ENCODE measurements at places on chromosomes 1 and 21.

DNA sequence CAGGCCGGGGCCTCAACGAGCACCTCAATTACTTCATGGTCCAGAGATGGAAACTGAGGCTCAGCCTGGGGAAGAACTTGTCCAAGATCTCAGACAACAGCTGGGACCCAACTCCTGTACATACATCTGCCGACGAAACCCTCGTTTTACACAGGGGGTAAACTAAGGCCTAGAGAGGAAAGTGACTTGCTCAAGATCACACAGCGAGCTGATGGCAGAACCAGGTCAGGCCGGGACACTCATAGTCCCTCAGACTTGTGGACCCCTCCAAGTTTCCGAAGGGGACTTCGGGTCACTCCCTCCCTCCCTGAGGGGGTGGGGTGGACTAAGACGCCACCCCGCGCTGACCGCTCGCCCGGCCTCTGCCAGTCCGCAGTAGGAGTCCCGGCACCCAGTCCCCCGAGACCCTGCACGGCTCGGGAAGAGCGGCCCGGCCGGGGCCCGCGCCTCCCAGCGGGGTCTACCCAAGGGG, 430 bp downstream of the WASF2 start:
- peak; percentile 31 for DNase-seq

- no peak for DNase-seq
Measured at GRCh38 chr1:68704800-68705443, 208.0 kb upstream of the DEPDC1 start.

DNA sequence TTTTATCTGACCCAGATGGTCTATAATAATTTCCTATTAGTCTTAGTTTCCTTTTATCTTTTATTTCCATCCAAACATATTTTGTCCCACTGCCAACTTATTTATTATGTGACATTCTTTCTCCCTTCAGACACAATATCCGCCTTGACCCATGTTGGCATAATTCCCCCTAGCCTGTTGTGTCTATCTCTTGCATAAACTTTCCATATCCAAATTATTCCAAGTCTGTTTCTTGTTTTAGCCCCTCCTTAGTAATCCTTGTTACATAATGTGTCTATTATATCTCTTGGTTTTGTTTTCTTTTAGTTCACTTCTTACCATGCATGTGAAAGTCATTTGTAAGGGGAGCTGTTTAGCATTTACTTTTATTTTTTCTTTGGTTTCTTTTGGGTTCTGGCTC, 81.6 kb upstream of the CACHD1 start:
- DNase-seq: no peak

GRCh38 chr1:82565546-82565945, 764.8 kb downstream of the ADGRL2 start:
- peak; percentile 89 for DNase-seq

DNA sequence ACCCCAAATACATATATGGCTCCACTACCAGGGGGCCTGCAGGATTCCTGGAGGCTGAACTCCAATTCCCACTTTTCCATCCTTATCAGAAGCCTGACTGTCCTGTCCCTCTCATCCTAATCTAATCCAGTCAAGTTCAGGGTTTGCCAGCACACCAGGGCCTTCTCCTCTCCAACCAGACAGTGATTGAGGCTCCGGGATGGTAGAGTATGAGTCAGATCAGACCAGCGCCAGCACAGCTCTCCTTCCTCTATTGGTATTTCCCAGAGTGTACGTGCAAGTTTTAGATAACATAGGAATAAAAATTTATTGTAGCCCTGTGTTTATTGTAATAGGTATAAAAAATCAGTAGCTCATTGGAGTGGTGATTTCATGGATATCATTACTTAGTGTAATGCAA, 24.5 kb upstream of the RCSD1 start:
- no peak for DNase-seq

GRCh38 chr1:113199760-113200455, 126.9 kb downstream of the LRIG2 start:
- no peak for DNase-seq

DNA sequence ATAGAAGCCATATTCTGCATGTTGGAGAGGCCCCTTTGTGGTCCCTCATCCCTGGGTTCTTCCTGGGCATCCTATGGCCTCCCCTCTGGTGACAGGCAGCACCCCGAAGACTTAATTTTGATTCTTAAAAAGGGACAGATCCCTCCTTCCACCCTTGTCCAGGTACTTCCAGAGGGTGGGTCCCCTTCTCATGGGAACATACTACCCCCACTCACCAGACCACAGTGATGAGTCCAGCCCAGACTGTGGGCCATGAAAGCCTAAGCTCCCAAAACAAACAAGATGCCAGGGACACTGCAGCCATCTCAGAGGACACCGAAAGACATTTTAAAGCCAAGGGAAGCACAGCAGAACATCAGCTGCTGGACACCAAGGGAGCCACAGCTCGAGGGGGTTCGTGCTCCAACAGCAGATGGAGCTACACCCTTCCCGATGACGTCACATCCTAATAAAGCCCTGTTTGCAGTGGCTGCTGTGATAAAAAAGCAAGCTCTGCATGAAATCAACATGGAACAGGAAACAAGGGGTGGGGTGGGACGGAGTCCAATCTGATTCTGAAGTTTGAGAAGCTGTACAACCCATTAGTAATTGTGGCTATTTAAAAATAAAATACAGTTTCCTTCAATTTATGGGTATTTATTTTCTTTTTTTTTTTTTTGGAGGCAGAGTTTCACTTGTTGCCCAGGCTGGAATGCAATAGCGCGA, 32.4 kb downstream of the GNB1 start:
- peak; percentile 82 for DNase-seq

DNA sequence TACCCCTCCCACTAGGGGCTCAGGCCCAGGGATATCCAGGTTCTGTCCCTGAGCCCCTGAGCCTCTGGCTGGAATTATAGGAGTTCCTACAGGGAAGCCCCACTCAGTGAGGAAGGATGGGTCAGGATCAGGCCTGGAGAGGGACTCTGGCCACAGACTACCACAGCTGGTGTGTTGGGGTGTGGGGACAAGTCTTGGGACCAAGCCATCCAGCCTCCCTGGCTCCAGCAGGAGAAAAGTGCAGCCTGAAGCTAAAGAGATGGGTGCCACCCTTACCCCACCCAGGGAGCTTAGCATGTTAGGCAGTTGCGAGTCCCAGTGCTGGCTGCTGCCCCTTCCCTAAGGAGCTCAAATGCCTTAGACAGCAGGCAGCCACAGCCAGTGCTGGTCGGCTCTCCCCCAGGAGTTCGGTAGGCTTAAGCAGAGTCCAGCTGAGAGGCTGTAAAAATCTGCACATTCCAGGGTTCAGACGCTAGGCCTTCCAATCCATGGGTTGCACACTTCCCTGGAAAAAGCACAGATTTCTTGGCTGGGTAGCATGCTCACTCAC, 96.2 kb upstream of the CYYR1 start:
- no peak for DNase-seq

DNA sequence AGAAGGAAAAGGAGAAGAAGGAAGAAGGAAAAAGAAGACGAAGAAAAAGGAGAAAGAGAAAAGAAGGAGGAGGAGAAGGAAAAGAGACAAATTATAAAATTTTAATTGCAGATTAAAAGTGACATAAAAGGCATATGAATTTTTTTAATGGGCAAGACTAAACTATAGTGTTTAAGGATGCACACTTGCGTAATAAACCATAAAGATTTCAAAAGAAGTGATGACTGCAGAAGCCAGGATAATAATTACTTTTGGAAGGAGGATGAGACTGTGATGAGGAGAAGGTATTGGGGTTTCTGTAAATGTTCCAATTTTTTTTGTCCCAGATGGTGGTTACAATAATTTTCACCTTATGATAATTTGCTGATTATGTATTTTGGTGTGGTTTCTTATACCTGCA, 243.1 kb upstream of the PKN2 start:
- DNase-seq: no peak

- DNase-seq: no peak
Measured at GRCh38 chr1:54705153-54705552, 10.5 kb upstream of the TTC4 start.

- DNase-seq: no peak
Measured at GRCh38 chr1:99236756-99237155, 27.5 kb upstream of the PLPPR4 start.

DNA sequence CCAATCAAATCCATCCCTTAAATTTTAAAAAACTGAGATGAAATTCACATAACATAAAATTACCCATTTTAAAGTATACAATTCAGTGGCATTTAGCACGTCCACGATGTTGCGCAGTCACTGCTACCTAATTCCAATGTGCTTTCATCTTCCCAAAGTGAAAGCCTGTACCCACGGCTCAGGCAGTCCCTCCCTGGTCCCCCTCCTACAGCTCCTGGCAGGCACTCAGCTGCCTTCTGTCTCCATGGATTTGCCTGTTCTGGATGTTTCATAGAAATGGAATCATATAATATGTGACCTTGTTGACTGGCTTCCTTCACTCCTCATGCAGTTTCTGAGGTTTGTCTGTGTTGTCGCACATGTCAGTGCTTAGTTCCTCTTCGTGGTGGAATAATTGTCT, 386.3 kb downstream of the CAMTA1 start:
- DNase-seq: no peak

GRCh38 chr1:218982482-218982881, 191.2 kb upstream of the LYPLAL1 start:
- DNase-seq: no peak

- DNase-seq: no peak
Measured at GRCh38 chr21:46594276-46594675, 10.6 kb downstream of the S100B start.

DNA sequence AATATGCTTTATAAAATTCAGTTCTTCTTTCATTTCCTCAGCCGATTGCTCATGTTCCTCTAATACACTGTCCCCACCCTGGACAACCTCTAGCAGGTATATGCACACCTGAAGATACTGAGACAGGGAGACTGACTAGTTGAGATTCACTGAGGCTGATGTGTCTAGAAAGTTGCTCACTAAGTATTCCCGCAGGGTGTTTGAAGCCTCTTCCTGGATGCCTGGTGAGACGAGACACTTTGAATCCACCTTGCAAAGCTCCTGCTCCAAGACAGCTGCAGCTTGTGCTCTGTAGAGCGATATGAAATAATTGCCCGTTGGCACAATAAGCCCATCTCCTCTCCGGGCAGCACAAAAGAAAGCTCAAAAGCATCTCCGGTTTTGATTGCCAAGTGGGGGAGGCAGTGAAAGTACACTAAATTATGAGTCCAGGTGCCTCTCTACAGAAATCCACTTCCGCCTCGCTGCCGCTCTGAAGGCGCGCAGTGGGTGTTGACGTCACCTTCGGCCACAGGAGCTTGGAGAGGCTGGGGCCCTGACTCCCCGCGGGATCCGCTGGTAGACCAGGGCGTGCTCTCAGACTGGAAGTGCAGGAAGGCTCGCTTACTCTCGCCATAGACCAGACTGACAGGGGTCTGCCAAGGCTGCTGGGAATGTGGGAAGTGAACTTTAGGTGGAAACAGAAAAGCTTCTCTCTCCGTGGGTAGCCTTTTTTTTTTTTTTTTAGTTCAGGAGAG, 46.3 kb downstream of the GPA33 start:
- peak; percentile 18 for DNase-seq

GRCh38 chr1:70745199-70745598, 302.4 kb downstream of the PTGER3 start:
- peak; percentile 5 for DNase-seq

DNA sequence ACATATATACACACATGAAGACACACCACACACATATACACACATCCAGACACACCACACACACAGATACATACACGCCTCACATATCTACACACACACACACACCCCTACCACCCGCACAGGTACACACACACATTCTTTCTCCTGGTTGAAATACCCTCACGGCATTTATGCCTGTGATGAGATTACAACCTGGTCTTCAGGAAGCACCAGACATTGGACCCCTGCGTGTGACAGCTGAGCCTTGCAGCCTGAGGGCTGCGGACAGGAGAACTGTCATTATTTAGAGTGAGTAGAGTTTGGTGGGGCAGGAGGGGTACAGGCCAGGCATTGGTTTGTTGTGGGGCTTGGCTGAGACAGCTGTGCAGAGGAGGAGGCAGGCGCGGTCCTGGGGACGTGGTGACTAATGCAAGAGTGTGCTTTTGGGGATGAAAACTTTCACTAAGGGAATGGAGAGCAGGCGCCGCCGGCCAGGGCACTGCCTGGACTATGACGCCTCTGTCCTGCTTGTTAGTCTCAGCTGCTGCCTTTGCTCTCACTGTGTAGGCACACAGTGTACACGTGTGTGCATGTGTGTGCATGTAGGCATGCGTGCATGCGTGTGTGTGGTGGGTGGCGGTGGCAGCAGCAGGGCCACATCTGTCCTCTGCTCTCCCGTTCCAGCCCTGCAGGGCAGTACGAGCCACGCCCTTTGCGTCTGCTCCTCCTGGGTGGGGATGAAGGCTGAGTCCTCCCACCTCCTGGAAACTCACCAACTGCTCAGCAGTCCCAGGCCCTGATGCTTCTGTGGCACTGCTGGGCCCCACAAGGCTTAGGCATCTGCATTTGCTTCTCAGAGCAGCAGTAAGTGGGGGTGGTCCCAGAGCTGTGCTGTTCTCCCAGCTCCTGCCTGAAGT, 57.6 kb downstream of the SPSB1 start:
- DNase-seq: peak; percentile 38

DNA sequence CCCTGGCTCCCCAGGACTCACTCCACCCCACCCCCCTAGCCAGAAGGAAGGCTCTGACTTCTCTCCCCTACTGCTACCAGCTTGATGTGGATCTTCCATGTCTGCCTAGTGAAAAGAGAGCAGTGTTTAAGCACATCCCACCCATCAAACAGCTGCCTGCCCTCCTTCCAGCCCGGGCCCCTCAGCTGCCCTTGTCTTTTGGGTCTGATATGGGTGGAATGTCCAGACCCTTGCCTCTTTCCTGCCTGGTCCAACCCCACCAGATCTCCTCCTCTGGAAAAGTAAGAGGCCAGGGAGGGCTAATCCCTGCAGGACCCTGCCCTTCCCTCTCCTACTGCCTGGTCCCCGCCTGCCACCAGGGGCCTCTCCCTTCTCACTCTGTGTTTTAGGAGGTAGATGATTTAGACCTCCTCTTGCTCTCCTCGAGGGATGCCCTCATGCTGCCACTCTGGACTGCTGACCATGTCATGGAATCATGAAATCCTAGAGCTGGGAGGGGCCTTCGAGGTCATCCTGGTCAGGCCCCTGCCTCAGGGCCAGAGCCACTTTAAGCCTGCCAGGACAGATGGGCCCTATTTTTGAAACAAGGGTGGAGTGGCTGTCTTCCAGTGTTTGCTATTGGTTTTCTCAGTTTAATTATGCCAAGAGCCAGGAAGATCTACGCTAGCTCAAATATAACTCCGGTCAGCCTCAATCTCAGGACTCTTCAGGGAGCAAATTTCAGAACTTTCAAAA, 15.8 kb upstream of the HSPG2 start:
- no peak for DNase-seq

DNA sequence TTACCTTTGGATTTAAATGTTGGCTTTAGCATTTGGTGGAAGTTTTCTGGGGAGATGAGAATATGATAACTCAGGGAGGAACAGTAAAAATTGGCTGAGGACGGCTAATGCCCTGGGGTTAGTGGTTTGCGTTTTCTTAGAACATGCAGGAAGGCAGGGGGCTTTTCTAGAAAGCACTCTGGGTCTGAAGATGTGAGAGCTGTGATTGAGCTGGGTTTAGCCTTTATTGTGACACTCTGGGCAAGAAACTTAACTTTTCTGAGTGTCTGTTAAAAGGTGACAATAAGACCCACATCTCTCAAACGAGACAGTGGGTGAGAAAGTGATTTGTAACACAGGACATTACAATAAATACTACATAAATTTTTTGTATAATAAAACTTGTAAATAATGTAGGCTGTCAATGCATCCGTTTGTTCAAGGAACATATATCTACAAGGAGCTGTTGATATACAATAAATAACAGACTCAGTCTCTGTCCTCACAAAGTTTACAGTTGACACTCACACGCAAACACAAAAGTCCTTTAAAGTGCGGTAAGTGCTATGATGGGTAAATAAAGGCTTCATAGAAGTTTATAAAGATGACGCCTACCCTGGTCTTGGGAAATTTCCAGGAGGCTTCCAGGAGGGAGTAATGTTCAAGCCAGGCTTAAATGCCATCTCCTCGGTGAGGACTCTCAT, 49.5 kb upstream of the MRPS6 start:
- DNase-seq: no peak

GRCh38 chr21:45325206-45326168, 37.8 kb upstream of the POFUT2 start:
- DNase-seq: no peak
